Adrenal gland (tissue), 19 donors: ENCODE measurements at places on chromosomes 11 and 22. TPM values are rescaled to one million over a fixed set of nuclear protein-coding genes. Genes with fewer than 3 reads are reported as not detected.

DNA sequence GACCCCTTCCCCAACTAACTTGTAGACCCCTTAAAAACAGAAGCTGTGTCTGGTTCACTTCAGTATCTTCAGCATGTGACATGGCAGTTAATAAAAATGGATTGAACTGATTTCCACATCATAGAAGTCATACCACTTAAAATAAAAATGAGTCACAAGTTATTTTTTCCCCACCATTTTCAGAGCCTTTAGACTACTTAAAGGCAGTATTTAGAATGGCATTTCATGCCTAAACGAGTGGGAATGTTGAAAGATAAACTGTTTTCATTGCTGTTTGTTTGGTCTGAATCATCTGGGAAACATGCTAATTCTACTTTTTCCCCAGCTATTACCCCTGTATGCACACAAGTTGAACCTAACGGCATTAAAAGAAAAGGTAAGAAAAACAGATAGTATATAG, 324.0 kb downstream of the RAB38 start:
- no peaks in the 10 kb centered on the region for H3K36me3 ChIP-seq
- H3K4me1 ChIP-seq: no peaks in the 10 kb centered on the region
- H3K4me3 ChIP-seq: no peak overlapping the region
- H3K27ac ChIP-seq: no peak overlapping the region
- DNase-seq: no peak
- no peaks in the 10 kb centered on the region for H3K27me3 ChIP-seq

Gene OR5F1
- not detected for polyA plus RNA-seq

Gene MMP8
- polyA plus RNA-seq: not detected

DNA sequence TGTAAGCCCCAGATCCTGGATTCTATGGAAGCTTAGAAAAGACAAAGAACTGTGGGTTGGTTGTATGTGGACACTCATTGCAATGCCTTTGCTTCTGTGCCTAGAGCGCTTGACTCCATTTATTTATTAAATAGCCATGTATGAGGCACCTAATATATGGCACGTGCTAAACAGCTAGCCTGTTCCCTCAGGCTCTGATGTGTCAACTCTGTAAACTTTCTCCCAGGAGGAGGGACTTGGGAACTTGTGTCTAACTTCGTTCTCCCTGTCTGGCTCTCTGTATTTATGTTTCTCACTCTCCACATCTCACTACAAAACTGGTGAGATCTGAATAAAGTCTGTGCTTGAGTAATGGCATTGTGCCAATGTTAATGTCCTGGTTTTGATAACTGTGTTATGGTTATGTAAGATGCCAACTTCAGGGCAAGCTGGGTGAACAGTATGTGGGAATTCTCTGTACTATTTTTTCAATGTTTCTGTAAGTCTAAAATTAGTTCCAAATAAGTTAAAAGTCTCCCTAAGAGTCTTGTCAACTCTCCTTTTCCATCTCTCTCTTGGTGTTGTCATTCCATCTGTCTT, 34.1 kb upstream of the ZBTB16 start:
- no peaks in the 10 kb centered on the region for H3K4me1 ChIP-seq
- H3K27me3 ChIP-seq: no peaks in the 10 kb centered on the region
- no peak overlapping the region for H3K27ac ChIP-seq
- no peak for DNase-seq
- no peak overlapping the region for H3K4me3 ChIP-seq

- peak overlapping the region; percentile 25 for H3K27ac ChIP-seq
- no peaks in the 10 kb centered on the region for H3K4me1 ChIP-seq
- H3K4me3 ChIP-seq: no peak overlapping the region
- H3K27me3 ChIP-seq: no peaks in the 10 kb centered on the region
Measured at GRCh38 chr11:68582416-68583040, 101.8 kb upstream of the GAL start.

- no peaks in the 10 kb centered on the region for H3K27me3 ChIP-seq
- no peak for DNase-seq
- no peaks in the 10 kb centered on the region for H3K4me1 ChIP-seq
- no peaks in the 10 kb centered on the region for H3K36me3 ChIP-seq
- no peak overlapping the region for H3K27ac ChIP-seq
Measured at GRCh38 chr11:43197379-43197778, 114.4 kb upstream of the API5 start.

GRCh38 chr11:75850787-75851186, 35.8 kb downstream of the UVRAG start:
- H3K4me1 ChIP-seq: peaks cover 14% of the 10 kb centered on the region
- H3K4me3 ChIP-seq: no peak overlapping the region
- H3K27me3 ChIP-seq: no peaks in the 10 kb centered on the region
- H3K36me3 ChIP-seq: no peaks in the 10 kb centered on the region

- H3K4me1 ChIP-seq: no peaks in the 10 kb centered on the region
- H3K4me3 ChIP-seq: no peak overlapping the region
- no peaks in the 10 kb centered on the region for H3K36me3 ChIP-seq
- DNase-seq: no peak
Measured at GRCh38 chr11:131179836-131180235, 190.6 kb upstream of the NTM start.
